ENCODE measurements at places on chromosomes 6 and 20.

- DNase-seq = no peak
- H3K4me3 ChIP-seq = no peak overlapping the region
- H3K27ac ChIP-seq = no peak overlapping the region
- H3K36me3 ChIP-seq = no peaks in the 10 kb centered on the region
These were observed 75.1 kb upstream of the B3GAT2 start for GRCh38 chr6:71031912-71032311.

- DNase-seq = no peak
- H3K4me3 ChIP-seq = no peak overlapping the region
- H3K36me3 ChIP-seq = peaks cover 11% of the 10 kb centered on the region
- peaks cover 3% of the 10 kb centered on the region for H3K4me1 ChIP-seq
These were observed 33.1 kb downstream of the HBS1L start for GRCh38 chr6:135021310-135022049.

GRCh38 chr6:26019261-26019830, 56.7 kb downstream of the TRIM38 start:
- peak overlapping the region; percentile 100 for H3K27ac ChIP-seq
- DNase-seq = no peak
- H3K4me1 ChIP-seq = peaks cover 7% of the 10 kb centered on the region
- no peaks in the 10 kb centered on the region for H3K36me3 ChIP-seq

GRCh38 chr20:32281711-32282110, 4.3 kb downstream of the KIF3B start:
- H3K27ac ChIP-seq = peak overlapping the region; percentile 64
- H3K27me3 ChIP-seq = no peaks in the 10 kb centered on the region
- H3K4me3 ChIP-seq = no peak overlapping the region
- H3K4me1 ChIP-seq = peaks cover 48% of the 10 kb centered on the region

DNA sequence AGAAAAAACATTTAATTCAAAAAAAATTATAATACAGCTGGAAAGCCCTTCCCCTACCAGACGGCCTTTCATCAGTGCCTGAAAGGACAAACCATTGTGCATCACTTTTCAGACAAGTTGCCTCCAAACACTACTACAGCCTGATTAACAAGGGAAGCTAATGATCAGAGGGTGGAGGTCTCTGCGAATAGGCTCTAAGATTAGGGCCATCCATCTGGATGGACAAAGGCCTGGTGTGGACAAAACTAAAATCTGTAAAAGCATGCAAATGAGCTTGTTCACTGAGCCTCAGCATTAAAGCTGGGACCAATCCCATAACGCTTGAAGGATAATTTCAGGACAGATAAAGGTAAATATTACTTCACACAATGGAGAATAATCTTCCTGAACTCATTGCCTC, 228.7 kb upstream of the PLN start:
- no peaks in the 10 kb centered on the region for H3K36me3 ChIP-seq
- DNase-seq = no peak
- no peaks in the 10 kb centered on the region for H3K4me1 ChIP-seq
- no peak overlapping the region for H3K4me3 ChIP-seq

Data from memory B cell (primary cell).